ENCODE measurements at places on chromosomes 1 and 21. TPM values are rescaled to one million over a fixed set of nuclear protein-coding genes. Genes with fewer than 3 reads are reported as not detected.

Gene BEST4
- total RNA-seq, result 0.52 TPM

- H3K27me3 ChIP-seq, result no peaks in the 10 kb centered on the region
- H3K27ac ChIP-seq, result no peak overlapping the region
- H3K4me1 ChIP-seq, result peaks cover 3% of the 10 kb centered on the region
Measured at GRCh38 chr1:162179121-162179520, 109.6 kb downstream of the NOS1AP start.

- no peaks in the 10 kb centered on the region for H3K27me3 ChIP-seq
- H3K4me3 ChIP-seq, result peak within 1 kb of the TSS; percentile 42
- no peaks in the 10 kb centered on the region for H3K36me3 ChIP-seq
- no peaks in the 10 kb centered on the region for H3K4me1 ChIP-seq
- H3K27ac ChIP-seq, result no peak within 1 kb of the TSS
Measured at GRCh38 chr1:38941527-38942019, at the start of gene RHBDL2. RHBDL2 (minus strand) TSS chr1:38941830; CDS start chr1:38919212, 22,618 bp downstream.

GRCh38 chr1:53526451-53527101 lies 67.4 kb downstream of the DMRTB1 start:
- no peak overlapping the region for H3K27ac ChIP-seq
- no peaks in the 10 kb centered on the region for H3K4me1 ChIP-seq
- no peaks in the 10 kb centered on the region for H3K36me3 ChIP-seq

Gene ACADM
- 39.6 TPM for total RNA-seq

- H3K27me3 ChIP-seq, result no peaks in the 10 kb centered on the region
- H3K36me3 ChIP-seq, result no peaks in the 10 kb centered on the region
- no peak overlapping the region for H3K4me3 ChIP-seq
- no peak overlapping the region for H3K27ac ChIP-seq
Measured at GRCh38 chr1:182181167-182181572, 119.7 kb upstream of the ZNF648 start.

DNA sequence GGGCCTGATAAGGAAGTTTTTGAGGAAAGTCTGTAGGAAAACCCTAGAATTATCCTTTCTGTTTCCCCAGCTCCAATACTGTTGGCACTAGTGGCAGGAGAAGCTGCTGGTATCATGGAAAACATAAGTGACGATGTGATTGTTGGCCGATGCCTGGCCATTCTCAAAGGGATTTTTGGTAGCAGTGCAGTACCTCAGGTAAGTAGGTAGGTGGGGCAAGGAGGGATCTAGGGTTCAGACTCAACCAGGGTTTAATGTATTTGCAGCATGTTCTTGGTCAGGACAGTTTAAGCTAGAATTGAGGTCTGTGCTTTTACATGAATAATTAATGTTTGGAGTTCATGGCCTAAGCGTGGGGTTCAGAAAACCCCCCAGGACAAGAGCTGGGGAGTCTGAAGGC lies 62.1 kb downstream of the KDM1A start:
- no peak overlapping the region for H3K4me3 ChIP-seq
- H3K27ac ChIP-seq, result no peak overlapping the region
- DNase-seq, result no peak
- peaks cover 97% of the 10 kb centered on the region for H3K36me3 ChIP-seq
- H3K27me3 ChIP-seq, result no peaks in the 10 kb centered on the region

DNA sequence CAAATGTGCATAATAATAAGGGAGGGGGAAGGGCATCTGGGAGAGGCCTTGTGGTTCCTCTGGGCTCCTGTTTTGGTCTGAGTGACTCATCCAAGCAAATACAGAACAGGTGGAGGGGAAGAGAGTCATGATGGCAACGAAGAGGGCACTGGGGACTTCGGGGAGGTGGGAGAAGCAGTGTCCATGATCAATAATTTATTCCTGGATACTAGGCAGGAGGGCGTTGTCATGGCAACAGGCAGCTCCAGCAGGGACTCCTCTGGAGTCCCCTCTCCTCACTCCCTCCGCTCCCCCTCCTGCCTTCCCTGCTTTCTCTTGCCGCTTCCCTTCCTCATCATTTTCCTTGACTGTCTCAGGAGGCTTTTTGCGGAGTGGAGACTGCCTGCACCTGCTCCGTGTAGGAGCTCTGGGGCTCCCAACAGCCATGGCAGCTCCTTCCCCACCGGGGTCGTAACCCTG lies 12.3 kb upstream of the NFASC start:
- no peak overlapping the region for H3K27ac ChIP-seq
- no peaks in the 10 kb centered on the region for H3K4me1 ChIP-seq
- no peaks in the 10 kb centered on the region for H3K27me3 ChIP-seq
- H3K4me3 ChIP-seq, result no peak overlapping the region

DNA sequence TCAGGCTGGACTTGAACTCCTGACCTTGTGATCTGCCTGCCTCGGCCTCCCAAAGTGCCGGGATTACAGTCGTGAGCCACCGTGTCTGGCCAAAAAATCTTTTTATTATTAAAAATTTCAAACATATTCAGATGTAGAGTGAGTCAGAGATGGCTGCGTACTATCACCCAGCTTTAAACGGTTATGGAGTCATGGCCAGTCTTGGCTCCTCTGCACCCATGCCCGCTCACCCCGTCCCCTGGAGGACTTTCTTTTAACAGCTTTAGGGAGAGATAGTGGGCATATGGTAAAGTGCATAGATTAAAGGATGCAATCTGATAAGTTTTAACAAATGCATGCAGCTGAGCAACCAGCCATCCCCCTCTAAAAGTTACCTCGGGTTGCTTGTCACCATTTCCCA lies 51.8 kb downstream of the TNFRSF8 start:
- no peak for DNase-seq
- H3K27ac ChIP-seq, result no peak overlapping the region
- H3K36me3 ChIP-seq, result no peaks in the 10 kb centered on the region
- no peaks in the 10 kb centered on the region for H3K4me1 ChIP-seq
- no peak overlapping the region for H3K4me3 ChIP-seq

Gene BLACAT1
- total RNA-seq, result 2.7 TPM

DNA sequence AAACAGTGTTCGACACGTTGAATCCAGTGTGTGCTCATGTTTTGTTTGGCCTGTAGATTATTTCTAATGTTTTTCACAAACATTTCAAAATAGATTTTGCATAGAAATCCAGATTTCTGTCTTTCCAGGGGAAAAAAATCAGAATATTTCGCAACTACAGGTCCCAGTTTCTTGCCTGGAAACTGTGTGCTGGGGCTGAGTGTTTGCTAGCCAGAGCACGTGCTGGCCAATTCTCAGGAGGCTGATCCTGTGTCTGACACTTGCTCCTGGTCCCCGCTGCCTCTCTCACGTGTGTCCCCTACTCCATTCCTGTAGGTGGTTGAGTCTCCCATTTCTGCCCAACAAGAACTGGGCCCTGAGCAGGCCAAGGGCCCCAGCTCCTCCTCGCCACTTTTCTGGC lies 2.4 kb downstream of the MAB21L3 start:
- H3K36me3 ChIP-seq, result no peaks in the 10 kb centered on the region
- H3K4me1 ChIP-seq, result peaks cover 13% of the 10 kb centered on the region
- no peak overlapping the region for H3K4me3 ChIP-seq

GRCh38 chr1:150302338-150302737 lies 8.7 kb downstream of the MRPS21 start:
- no peak overlapping the region for H3K4me3 ChIP-seq
- no peak overlapping the region for H3K27ac ChIP-seq
- H3K27me3 ChIP-seq, result no peaks in the 10 kb centered on the region
- H3K4me1 ChIP-seq, result no peaks in the 10 kb centered on the region
- DNase-seq, result no peak
- H3K36me3 ChIP-seq, result peaks cover 63% of the 10 kb centered on the region

DNA sequence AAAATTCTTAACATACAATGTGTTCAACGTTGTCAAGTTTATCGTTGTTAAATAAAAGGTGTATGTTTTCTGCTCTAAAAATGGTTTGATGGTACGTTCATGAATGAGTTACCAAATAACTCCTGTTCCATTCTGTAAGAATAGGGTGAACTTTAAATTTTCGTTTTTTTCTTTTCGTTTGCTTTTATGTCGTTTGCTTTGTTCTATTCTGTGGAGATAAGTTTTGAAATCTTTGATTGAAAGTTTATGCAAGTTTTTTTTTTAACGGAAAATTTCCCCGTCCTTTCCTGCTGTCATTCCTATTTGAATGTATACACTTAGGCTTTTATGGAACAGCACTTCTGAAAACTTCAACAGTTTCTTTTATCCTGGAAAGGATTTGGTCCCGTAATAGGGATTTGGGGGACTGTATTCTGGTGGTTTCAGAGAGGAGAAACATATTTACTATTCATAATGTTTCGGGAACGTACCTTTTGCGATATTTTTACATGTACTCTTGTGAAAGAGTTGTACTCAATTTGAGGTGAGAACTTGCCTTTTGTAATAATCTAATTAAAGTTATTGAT lies 1.7 kb downstream of the DR1 start:
- no peaks in the 10 kb centered on the region for H3K36me3 ChIP-seq
- H3K4me3 ChIP-seq, result peak overlapping the region; percentile 64
- H3K27me3 ChIP-seq, result no peaks in the 10 kb centered on the region
- H3K27ac ChIP-seq, result peak overlapping the region; percentile 91

Gene FMO1
- total RNA-seq, result 2.7 TPM

Gene TMPRSS15
- total RNA-seq, result not detected

GRCh38 chr1:62280150-62280549 lies 39.1 kb downstream of the KANK4 start:
- H3K27ac ChIP-seq, result no peak overlapping the region
- H3K4me3 ChIP-seq, result no peak overlapping the region
- DNase-seq, result no peak
- no peaks in the 10 kb centered on the region for H3K4me1 ChIP-seq
- no peaks in the 10 kb centered on the region for H3K27me3 ChIP-seq

DNA sequence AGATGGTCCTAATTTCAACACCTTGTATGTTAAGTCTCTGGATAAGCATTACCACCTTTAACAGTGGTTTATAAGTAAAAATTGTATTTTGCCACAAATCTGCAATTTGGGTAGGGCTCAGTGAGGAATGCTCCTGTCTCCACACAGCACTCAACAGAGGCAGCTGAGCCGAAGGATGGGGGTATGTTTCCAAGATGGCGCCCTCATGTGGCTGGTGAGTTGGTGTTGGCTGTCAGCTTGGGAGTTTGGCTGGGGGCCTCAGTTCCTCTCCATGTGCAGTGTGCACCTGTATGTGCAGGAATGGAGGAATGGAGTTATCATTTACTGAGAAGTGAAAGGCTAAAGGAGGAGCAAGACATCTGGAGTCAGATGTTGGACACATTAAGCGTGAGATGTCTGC lies 136.8 kb downstream of the GABPA start:
- H3K36me3 ChIP-seq, result no peaks in the 10 kb centered on the region
- DNase-seq, result no peak
- H3K27ac ChIP-seq, result no peak overlapping the region
- no peaks in the 10 kb centered on the region for H3K27me3 ChIP-seq

Gene XCL2
- total RNA-seq, result 0.89 TPM

Gene TRPM2
- total RNA-seq, result 25.6 TPM

DNA sequence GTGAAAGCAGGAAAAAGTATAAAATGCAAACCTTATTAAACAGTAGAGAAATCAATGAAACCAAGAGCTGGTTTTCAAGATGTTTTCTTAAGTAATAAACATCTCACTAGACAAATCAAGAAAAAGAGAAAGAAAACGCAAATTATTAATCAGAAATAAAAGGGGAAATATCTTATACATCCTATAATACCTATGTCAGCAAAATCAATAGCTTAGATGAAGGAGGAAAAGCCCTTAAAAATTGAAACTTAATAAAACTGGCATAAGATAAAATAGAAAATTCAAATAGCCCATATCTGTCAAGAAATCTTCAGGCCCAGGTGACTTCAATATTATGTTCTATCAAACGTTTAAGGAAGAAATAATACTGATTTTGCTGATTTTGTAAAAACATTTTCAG lies 59.1 kb downstream of the RGS4 start:
- no peaks in the 10 kb centered on the region for H3K36me3 ChIP-seq
- H3K4me3 ChIP-seq, result no peak overlapping the region
- H3K27ac ChIP-seq, result no peak overlapping the region
- no peaks in the 10 kb centered on the region for H3K4me1 ChIP-seq
- no peak for DNase-seq

Gene VPS13D
- 58.4 TPM for total RNA-seq

DNA sequence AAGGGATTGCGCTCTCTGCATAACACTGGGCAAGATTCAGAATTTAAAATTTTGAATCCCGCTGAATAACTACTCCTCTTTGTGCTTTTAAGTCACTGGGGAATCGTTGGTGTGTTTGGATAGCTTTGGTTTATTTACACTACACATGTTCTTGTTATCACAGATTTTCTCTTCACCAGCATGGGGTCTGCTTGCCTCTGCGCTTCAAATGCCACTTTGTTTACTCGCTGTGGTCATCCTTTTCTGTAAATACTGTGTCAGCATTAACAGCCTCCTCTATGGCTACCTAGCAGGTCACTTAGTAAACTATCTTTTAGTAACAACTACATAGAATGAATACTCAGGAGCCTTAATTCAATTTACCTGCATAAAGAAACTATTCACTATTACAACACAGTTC lies 14.4 kb upstream of the KCNH1 start:
- DNase-seq, result no peak
- no peaks in the 10 kb centered on the region for H3K27me3 ChIP-seq
- H3K27ac ChIP-seq, result no peak overlapping the region
- H3K4me3 ChIP-seq, result no peak overlapping the region
- no peaks in the 10 kb centered on the region for H3K4me1 ChIP-seq

- no peak overlapping the region for H3K4me3 ChIP-seq
- no peak for DNase-seq
- no peaks in the 10 kb centered on the region for H3K27me3 ChIP-seq
- peaks cover 8% of the 10 kb centered on the region for H3K4me1 ChIP-seq
- H3K36me3 ChIP-seq, result no peaks in the 10 kb centered on the region
Measured at GRCh38 chr1:242002072-242002471, 3.2 kb upstream of the MAP1LC3C start.

DNA sequence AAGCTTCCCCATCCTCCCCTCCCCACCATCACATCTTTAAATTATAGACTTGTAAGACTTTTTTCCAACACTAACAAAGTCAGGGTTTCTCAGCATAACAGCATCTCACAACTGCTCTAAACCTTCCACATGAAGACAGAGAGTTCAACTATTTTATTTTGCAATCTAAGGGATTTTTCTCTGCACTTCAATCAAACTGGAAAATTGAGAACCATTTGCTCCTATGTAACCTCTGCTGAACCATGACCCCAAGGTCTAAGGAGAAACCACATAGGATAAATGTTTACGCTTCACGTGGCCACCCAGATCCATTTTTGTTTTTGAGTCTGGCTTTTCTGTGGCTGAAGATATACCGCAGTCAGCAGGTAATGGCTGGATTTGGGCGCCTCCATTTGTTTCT lies 13.2 kb downstream of the ERRFI1 start:
- no peaks in the 10 kb centered on the region for H3K36me3 ChIP-seq
- no peaks in the 10 kb centered on the region for H3K27me3 ChIP-seq
- H3K27ac ChIP-seq, result no peak overlapping the region
- H3K4me3 ChIP-seq, result no peak overlapping the region

Gene PTAFR
- 59.7 TPM for total RNA-seq

Gene FCRL4
- not detected for total RNA-seq

Gene VSIG8
- not detected for total RNA-seq

DNA sequence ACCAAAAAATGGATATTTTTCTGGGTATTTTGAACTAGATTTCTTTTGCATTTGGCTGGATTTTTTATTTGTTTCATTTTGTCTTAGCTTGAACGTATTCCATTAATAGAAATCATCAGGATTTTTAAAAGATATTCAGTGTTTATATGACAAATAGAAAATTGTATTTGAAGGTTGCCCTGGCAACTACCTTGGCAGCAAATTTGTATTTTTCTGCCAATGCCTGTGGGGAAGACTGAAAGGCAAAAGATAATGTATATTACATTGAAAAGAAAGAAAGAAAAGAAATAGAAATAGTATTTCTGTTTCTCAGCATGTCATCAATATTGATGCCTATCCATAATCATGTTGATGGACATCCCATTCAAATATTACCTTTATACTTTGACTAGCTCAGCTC lies 16.8 kb downstream of the VCAM1 start:
- peaks cover 8% of the 10 kb centered on the region for H3K4me1 ChIP-seq
- H3K36me3 ChIP-seq, result no peaks in the 10 kb centered on the region
- H3K4me3 ChIP-seq, result no peak overlapping the region
- no peak overlapping the region for H3K27ac ChIP-seq
- DNase-seq, result no peak
- no peaks in the 10 kb centered on the region for H3K27me3 ChIP-seq
